ENCODE measurements at places on chromosomes 1 and 21.

DNA sequence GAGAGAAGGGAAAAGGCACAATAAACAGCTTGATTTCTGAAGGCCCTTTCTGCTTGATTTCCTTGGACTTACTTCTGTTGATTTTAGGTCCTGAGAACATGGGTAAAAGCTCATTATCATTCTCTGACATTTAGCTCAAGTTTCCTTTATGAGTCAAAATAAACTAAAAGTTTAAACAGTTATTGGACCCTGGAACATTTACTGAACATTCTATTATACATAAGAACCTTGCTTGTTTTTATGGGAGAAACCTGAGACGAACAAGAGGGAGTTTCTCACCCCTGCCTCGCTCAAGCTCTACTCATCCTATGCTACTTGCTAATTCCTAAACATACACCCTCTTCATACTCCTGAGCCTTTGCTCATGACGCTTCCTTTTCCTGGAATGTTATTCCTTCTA lies 538.3 kb upstream of the PKN2 start:
- no peak for DNase-seq

DNA sequence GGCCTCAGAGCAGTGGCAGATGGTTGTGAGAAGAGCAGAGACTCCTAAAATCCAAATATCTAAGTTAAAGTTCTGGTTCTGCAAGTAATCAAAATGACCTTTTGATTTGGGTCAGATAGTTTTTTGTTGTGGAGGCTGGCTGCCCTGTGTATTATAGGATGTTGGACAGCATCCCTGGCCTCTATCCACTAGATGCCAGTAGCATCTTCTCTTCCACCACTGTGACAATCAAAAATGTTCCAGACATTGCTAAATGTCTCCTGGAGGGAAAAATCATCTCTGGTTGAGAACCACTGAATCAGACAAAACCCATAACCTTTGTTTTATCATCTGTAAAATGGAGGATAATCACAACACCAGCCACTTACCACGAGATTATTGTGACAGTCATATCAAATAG lies 5.9 kb upstream of the DPT start:
- DNase-seq, result peak; percentile 10

GRCh38 chr1:88509379-88509778 lies 174.7 kb upstream of the PKN2 start:
- DNase-seq, result no peak

GRCh38 chr1:159953536-159954515 lies at the start of gene SLAMF9:
Gene SLAMF9, minus strand, starts transcription at chr1:159954237. Its CDS starts 100 bp downstream, at chr1:159954137.
- DNase-seq, result peak; percentile 82

GRCh38 chr1:212794561-212795014 lies 2.9 kb downstream of the TATDN3 start:
- peak; percentile 94 for DNase-seq

- DNase-seq, result no peak
Observed at GRCh38 chr1:30034105-30034626, 689.2 kb downstream of the MATN1 start.

- DNase-seq, result no peak
Observed at GRCh38 chr1:67713057-67713846, 28.3 kb downstream of the GADD45A start.

GRCh38 chr1:197392541-197392940 lies 124.5 kb downstream of the CRB1 start:
- DNase-seq, result no peak

- DNase-seq, result no peak
Observed at GRCh38 chr1:203078478-203078877, 7.3 kb downstream of the MYOG start.

GRCh38 chr1:56397811-56398231 lies 181.5 kb downstream of the PLPP3 start:
- no peak for DNase-seq

GRCh38 chr1:9198538-9199361 lies 35.8 kb upstream of the H6PD start:
- no peak for DNase-seq

DNA sequence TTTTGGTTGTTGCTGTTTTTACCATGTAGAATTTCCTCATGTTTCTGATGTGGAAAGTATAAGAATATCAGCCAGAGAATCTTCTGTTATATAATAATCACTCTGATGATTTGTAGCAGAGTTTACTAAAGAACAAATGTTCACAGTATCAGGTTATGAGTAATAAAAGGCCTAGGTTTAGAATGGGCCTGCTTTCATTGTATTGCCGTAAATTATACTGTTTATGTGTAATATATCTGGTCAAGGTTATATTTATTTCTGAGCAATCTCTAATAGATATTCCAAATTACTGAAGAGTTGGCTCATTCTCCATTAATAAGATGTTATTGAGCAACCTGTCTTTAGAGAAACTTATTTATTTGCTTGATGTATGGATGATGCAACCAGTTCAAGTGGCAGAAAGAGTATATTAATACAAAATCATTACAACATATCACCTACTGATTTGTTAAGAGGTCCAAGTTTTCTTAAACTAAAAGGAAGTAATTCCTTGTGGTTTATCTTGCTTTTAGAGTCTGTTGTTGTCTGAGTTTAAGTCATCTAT lies 649.4 kb upstream of the CXADR start:
- DNase-seq, result peak; percentile 1

GRCh38 chr1:49102752-49103151 lies 326.1 kb upstream of the BEND5 start:
- DNase-seq, result no peak

DNA sequence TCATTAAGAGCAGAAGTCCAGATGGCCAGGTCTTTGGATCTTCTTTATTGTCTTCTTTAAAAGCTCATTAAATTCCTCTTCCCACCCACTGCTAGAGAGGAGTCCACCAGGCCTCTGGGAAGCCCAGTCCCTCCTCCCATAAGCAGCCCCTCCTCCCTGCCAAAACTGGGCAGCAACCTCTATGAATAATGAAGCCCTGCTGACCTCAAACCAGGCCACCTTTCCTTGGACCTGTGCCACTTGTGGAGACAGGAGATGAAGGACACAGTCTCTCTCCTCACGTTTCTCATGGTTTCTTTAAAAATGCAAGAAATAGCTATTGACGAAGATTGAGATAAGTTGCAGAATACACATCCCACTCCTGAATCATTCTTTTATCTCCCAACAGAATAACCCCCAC lies 112.8 kb downstream of the EDEM3 start:
- DNase-seq, result no peak

GRCh38 chr1:160579216-160579701 lies at the start of gene CD84:
Gene CD84, minus strand, starts transcription at chr1:160579496. Its CDS starts 59 bp downstream, at chr1:160579437.
- DNase-seq, result peak; percentile 38

- DNase-seq, result peak; percentile 32
Observed at GRCh38 chr1:10626791-10627410, 152.2 kb downstream of the PEX14 start.

GRCh38 chr1:8477166-8477982 lies 159.5 kb downstream of the SLC45A1 start:
- DNase-seq, result no peak

- no peak for DNase-seq
Observed at GRCh38 chr1:219778793-219779369, 149.5 kb downstream of the SLC30A10 start.

DNA sequence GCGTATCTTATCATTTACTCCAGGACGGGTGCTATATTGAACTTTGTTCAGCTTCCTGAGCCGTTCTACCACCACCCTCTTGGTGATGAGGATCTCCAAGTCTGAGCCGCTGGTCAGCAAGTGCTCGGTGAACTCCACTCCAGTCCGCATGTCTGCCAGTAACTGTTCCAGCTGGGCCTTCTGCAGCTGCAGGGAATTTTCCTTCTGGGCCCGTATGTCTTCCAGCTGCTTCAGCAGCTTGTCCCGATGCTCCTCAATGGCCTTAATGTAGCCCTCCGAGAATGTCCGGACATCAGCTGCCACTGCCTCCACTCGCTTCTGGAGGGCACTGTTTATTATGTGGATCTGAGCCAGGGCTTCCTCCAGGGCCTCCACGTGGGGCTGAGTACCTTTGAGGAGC lies 3.4 kb downstream of the TRIM45 start:
- no peak for DNase-seq

DNA sequence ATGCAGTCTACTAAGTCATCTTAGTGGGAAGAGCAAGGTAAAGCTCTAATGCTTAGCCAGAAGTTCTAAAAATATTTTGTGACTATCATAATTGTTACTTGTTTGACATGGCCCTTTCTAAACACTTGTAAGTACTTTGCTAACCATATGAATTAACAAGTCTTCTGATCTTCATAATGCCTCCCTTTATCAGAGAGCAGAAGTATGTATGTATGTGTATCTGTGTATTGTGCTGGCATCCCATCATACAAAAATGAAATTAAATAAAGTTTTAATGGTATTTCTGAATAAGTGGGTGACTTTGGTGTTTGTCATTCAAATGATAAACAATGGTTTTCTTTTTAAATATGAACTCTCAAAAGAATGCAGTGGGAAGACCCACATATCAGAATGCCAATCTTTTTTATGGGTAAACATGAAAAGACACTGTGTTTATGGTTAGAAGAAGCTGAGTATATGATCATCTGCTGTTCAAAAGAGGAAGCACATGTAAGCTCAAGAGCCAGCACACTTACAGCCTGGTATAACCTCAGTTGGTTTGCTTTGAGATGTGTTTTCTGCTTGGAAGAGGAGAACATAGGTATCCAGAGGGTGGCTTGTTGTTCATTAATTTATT lies 159.6 kb downstream of the CLEC20A start:
- peak; percentile 55 for DNase-seq

- DNase-seq, result no peak
Observed at GRCh38 chr1:95286479-95286878, 52.5 kb downstream of the RWDD3 start.

GRCh38 chr1:12587981-12588640 lies 29.9 kb downstream of the DHRS3 start:
- no peak for DNase-seq

DNA sequence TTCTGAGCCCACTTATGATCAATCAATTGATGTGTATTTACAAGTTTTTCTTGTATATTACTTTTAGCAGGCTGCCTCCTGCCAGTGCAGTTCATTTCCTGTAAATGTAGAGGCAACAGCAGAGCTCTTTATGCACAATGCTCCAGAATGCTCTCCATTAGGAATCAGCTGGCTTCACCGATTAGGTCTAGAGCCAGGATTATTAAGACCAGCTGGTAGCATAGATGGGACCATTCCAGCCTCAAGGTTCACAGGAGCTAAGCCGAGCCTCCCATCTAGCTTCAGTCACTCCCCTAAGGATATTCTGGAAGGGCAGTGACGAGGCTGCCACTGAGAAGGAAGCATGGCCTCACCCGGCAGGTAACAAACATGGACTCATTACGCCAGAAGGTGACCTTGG lies 36.8 kb downstream of the DHRS3 start:
- no peak for DNase-seq

GRCh38 chr1:160227561-160227960 lies 22.4 kb downstream of the PEA15 start:
- DNase-seq, result no peak

DNA sequence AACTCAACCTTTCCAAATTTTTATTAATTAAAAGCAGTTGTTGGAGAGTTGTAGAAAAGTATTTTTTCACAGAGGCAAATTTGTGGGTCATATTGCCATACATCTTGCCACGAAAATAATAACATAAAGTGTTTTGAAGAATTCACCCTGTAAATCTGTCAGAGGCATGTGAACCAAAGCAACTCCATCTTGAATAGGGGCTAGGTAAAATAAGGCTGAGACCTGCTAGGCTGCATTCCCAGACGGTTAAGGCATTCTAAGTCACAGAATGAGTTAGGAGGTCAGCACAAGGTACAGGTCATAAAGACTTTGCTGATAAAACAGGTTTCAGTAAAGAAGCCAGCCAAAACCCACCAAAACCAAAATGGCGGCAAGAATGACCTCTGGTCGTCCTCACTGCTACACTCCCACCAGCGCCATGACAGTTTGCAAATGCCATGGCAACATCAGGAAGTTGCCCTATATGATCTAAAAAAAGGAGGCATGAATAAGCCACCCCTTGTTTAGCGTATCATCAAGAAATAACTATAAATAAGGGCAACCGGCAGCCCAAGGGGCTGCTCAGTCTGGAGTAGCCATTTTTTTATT lies 4.4 kb upstream of the CNN3 start:
- DNase-seq, result no peak

DNA sequence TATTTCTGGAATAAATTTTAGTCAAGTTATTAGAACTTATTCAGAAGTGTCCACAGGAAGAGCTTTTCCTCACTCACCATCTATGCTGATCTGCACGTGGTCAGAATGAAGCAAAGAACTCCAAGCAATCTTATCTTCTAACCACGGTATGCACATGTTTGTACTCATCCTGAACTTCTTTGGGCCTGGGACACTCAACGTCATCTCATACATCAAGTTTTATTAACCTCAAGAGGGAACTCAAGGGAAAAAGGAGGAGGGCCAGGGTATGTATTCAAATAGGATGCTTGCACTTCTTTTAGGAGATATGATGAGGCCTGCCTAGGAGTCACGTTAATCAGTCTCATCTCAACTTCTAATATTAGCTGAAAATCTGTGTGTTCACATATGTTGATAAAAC lies 142.5 kb downstream of the C1orf94 start:
- no peak for DNase-seq

- no peak for DNase-seq
Observed at GRCh38 chr1:184116287-184116686, 64.8 kb downstream of the TSEN15 start.
